ENCODE measurements at places on chromosomes 4 and X.

DNA sequence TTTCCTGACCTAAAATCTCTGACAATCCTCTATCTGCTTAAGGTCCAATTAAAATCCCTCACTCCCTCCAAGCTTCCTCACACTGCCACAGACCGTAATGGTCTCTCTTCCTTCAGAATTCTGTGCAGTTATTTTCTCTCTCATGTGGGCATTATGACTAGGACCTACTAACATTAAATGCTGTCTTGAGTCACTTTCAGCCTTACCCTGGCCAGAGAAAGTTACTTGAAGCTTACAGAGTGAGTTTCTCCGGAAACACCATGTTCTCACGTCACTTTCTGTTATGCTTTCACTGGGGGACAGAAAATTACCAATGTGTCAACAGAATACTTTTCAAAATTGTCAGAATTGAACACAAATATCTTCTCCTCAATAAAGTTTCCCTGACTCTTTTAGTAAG is 271.8 kb downstream of the INPP4B start:
- DNase-seq = no peak

DNA sequence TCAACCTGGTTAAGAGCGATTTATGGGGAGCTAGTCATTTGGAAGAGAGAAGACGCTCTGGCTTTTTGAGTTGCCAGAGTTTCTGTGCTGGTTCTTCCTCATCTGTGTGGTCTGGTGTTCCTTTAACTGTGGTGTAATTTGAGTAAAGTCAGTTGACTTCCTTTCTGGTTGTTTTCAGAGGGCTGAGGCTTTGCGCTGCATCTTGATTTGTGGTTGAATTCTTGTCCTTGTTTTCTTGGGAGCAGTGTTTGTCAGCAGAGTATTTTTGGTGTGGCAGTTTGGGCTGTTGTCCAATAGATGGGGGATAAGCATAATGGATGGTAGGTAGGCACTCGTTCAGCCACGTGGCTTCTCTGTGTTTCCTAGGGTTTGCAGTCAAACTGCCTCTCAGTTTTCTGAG is 2143.2 kb upstream of the TENM3 start:
- no peak for DNase-seq

GRCh38 chrX:22481436-22481835 is 208.7 kb downstream of the CBLL2 start:
- no peak for DNase-seq

DNA sequence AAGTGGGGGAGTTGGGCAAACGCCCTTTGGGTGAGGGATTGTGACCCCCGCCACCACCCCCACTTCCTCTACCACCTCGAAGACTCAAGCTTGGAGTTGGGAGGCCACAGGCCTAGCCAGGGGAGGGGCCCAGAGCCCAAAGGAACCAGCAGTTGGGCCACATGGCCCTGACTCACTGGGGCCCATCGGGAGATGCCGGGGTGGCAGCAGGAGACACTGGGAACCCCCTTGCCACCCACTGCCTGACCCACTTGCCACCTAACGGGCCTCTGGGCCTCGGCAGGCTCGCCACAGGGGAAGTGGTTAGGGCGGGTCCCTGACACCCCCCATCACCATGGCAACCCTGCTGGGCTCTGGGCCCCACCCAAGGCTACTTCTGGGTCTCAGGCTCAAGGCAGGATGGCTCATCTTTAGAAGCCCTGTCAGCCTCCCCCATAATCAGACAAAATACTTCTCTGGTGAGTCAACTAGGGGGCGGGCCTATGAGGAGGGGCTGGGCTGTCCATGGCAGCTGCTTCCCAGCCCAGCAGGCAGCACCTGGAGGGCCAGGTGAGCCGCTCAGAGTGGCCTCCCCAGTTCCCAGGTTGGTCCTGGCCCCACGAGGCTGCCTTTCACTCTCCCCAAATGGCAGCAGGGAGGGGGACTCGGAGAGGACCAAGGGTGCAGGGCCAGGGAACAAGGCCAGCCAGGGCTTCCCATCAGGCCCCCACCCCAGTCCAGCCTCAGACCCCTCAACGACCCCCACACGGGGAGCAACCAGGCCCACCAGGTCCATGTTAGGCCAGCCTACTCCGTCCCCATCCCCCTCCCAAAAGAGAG is 5.6 kb downstream of the FLNA start:
- peak; percentile 89 for DNase-seq

DNA sequence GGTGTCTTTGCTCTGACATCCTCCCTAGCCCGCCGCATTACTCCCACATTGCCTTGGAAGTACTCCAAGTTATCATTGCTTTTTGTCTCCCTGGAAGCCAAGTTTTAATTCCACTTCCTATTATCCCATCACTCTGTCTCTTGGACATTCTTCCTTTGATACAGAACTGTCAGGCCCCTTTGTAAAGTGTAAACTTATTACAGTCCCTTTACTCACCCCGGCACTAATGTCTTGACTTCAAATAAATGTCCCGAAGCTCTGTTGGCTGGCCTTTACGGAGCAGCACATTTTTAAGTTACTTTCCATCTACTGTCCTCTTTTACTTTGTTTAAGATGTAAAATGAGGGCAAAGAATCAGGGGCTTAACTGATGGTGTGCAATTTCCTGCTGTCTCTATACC is 223.5 kb upstream of the IGFBP7 start:
- DNase-seq = no peak

DNA sequence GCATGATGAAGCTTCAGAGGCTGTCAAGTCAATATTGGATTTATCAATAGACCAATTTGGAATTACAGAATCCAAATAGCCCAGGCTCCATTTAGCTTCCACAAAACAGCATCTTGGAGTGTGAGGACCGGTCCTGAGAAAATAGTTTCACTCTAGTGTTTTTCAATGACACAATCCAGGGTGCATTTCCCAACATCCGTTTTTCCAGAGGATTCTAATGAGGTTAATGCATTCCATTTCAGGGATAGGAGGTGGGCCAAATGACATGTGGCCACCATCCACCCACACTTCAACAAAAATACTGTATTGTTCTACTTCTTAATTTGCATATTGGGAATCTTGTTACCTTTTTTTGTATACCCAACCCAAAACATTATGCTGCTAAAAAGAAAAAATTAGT is 229.8 kb upstream of the LDB2 start:
- DNase-seq = no peak

DNA sequence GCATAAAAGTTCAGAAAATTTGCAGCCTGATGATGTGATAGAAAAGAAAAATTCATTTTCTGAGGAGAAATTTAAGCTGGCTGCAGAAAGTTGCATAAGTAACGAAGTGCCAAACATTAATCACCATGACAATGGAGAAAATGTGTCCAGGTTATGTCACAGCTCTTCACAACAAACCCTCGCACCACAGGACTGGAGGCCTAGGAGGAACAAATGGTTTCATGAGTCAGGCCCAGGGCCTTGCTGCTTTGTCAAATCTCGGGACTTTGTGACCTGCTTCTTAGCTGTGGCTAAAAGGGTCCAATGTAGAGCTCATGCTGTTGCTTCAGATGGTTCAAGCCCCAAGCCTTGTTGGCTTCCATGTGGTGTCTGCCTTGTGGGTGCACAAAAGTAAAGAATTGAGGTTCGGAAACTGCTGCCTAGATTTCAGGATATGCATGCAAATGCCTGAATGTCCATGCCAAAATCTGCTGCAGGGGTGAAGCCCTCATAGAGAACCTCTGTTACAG is 527.4 kb downstream of the SH3BGRL start:
- DNase-seq = no peak

DNA sequence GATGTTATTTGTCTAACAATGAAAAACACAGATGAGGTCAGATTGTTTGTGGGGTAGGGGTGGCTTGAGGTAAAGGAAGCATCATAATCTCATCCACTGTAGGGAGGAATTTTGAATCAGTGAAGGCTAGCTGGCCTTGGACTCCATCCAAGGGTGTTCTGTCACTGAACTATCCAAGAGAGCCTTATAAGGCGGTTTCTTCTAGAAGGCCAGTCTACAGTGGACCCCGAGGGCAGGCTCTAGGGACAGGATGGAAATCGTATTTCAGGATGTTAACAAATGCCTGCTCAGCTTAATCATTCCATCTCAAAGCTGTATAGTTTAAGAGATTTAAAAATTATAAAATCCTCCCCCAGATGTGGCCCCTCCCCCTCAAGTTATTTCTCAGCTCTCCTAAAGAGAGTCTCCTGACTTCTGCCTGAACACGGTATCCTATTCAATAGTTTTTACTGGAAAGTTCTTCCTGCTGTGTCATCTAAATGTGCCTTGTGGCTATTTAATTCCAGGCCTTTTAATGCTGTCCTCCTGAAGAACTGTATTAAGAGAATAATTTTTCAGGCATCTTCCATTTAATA is 8.0 kb downstream of the IGFBP7 start:
- no peak for DNase-seq

- no peak for DNase-seq
Observed at GRCh38 chr4:48831532-48832030, 693 bp downstream of the OCIAD1 start.

DNA sequence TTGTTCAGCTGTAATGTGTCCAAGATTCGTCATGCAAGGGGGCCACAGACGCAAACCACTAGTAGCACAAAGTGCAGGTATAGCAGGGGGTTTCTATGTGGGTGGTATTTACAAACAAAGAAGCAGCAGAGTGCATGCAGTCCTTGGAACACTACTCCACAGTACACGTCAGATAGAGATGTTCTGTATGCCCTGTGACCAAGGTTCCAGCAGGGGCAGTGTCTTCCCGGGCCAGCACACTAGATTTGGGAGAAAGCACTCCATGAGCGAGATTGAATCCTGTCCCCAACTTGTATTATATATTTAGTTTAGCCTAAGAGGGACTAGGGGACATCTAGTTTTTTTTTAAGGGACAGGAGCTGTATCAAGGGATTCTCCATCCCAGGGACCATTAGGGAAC is 54.4 kb upstream of the ESX1 start:
- DNase-seq = no peak
